ENCODE measurements at places on chromosomes 1 and 21.
A peak's percentile ranks its signal among the peaks of the same experiment; 100 is the strongest.

- no peak for DNase-seq
Observed at GRCh38 chr1:48738356-48738755, 38.3 kb downstream of the BEND5 start.

GRCh38 chr1:209490013-209490412 lies 93.5 kb upstream of the CAMK1G start:
- DNase-seq, result peak; percentile 60

- no peak for DNase-seq
Observed at GRCh38 chr1:224825525-224826000, 103.9 kb upstream of the DNAH14 start.

GRCh38 chr1:47527653-47528272 lies 89.9 kb downstream of the FOXD2 start:
- no peak for DNase-seq

DNA sequence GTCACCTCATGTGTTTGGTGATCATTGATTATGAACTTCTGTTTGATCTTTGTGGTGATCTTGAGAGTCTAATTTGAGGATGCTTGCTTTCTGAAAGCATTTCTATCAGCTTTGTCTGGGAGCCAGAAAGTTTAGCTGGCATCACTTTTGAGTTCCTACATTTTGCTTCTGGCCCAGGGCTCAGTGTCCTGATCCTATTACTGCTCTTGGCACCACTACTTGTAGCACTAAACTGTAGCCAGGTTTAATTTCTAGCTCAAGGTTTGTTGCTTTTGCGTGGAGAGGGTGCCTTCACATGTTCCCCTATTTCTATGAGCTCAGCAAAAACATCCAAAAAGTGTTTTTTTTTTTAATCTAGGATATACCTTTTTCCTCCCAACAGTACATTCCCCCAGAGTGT lies 9.3 kb downstream of the TTC3 start:
- no peak for DNase-seq

- no peak for DNase-seq
Observed at GRCh38 chr1:226778657-226779058, 39.6 kb upstream of the ITPKB start.

DNA sequence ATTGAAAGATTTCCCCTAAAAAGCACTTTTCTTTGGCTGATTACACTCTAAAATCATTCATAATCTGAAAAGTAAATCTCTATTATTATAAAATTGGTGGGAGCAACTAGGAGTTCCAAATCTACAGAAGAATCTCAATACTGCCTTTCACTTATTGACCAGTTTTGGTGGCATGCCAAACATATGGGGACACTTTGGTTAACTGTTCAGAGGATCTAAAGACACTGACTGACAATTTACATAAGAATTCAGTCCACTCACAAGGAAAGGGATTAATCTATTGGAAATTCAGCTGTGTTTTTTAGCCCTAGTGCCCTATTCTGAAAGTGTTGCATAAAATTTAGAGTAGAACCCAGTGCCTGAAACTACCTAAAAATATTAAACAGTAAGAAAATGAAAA lies 113.6 kb downstream of the LRRC40 start:
- DNase-seq, result no peak

DNA sequence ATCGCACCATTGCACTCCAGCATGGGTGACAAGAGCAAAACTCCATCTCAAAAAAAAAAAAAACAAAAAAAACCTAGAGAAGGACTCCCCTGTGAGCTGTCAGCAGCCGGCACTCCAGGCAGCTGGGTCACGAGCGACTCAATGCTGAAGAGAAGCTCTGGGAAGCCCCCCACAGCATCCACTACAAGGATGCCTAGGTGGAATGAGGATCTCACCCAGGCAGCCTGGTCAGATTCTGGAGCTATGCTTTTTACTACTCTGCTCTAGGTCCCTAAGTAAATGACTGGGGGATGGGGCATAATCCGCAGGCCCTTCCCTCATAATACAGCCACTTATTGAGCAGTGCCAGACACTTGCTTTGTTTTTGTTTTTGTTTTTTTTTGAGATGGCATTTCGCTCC lies 6.6 kb downstream of the BMP8B start:
- no peak for DNase-seq

DNA sequence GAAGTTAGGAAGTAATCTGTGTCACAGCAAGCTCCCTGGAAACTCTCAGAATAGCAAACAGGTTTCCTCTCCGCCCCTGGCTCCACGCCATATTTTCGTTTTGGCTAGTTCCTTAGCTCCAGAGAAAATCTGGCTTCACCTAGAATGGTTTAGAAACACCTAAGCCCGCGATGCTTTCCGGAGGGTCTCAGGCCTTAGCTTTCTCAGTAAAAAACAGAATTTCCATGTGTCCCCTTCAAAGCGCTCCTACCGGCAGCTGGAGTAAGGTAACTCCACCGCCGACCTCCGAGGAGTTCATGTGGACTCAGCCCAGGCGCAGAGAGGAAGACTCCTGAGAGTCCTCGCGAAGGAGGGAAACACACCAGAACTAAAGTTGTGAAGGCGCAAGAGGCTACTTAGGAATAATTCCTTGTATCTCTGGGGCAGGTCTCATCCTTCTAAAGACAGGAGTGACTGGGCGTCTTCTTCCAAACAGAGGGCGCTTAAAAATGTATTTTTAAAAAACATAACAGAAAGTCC lies 406 bp downstream of the KIAA0040 start:
- peak; percentile 59 for DNase-seq

DNA sequence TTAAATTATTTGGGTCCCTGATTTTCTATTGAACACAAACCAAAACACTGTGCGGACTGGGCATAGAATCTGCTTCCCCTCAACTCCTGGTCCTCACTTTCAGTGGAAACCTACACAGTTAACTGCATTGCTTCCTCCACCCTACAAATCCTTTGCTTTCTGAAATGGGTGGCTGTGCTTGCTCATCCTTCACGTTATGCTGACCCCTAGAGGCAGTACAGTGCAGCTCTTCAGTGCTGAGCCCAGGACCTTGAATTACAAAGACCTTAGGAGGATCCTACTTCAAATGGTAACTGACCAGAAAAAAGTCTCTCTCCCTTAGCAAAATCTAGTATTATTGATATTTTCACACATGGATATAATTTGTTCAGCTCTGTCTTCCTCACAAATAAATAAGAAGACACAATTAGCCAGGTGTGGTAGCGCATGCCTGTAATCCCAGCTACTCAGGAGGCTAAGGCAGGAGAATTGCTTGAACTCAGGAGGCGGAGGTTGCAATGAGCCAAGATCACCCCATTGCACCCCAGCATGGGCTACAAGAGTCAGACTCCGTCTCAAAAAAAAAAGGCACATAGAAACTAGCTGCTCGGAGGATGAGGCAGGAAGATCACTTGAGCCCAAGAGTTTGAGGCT lies 63.4 kb upstream of the L1TD1 start:
- DNase-seq, result peak; percentile 43

DNA sequence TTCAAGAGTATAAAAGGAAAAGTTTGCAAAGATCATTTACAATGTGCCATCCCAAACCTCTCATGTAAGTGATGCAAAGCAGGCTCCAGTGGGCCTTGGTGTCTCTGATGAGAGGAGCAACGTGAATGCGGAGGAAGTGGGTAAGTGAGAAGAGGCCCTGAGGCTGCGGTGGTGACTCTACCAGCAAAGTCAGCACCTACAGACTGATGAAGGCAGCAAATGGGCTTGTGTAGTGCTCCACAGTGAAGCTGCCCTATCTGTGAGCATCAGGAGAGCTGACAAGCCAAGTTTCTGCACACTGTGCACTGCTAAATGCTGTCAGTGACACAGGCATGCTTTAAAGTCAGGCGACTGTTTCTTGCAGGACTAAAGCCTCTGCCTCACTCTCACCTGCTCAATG lies 15.6 kb upstream of the RAP1A start:
- DNase-seq, result no peak

GRCh38 chr1:229372251-229372650 lies 29.4 kb upstream of the CCSAP start:
- no peak for DNase-seq

- DNase-seq, result no peak
Observed at GRCh38 chr21:44487831-44488230, 32.5 kb downstream of the LRRC3 start.

GRCh38 chr1:115643225-115643624 lies 1.5 kb downstream of the VANGL1 start:
- DNase-seq, result no peak

DNA sequence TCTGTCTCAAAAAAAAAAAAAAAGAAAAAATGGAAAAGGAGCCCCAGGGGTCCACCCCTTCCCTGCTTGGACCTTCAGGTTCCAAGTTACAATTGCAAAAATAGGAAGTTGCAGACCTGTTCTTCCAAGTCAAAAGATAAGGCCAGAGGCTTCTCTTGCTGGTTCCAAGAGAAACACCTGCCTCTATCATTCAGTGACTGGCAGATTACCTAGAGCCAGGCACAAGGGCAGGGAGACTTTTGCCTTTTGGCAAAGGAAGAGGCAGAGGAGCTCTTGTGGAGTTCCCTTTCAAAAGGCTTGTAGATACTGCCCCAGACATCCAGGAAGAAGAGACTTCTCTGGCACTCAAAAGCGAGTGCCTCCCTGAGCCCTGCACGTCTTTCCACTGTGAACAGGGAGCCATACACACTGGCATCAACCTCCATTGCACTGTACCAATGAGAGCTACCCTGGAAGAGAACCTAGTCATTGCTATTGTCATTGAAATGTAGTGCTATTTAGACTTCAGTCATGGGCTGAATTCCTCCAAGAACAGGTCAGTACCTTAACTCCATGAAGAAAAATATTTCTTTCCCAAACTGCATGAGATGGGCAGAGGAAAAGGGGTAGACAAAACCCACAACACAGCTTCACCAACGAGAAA lies 91.2 kb downstream of the LMX1A start:
- DNase-seq, result no peak

DNA sequence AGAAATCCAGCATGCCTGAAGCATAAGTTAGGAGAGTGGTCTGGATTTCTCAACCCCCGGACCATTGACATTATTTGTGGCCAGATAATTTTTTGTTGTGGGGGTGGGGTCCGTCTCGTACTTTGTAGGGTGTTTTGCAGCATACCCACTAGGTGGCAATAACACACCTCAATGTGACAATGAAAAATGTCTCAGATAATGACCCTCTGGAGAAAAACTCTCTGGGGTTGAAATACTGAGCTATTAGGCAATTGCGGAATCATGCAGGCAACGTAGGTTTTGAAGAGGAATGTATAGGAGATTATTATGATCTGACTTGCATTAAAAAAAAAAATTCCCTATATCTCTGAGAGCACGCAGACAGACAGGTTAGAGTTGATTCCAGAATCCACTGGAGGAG lies 25.3 kb upstream of the RRP15 start:
- DNase-seq, result peak; percentile 17

DNA sequence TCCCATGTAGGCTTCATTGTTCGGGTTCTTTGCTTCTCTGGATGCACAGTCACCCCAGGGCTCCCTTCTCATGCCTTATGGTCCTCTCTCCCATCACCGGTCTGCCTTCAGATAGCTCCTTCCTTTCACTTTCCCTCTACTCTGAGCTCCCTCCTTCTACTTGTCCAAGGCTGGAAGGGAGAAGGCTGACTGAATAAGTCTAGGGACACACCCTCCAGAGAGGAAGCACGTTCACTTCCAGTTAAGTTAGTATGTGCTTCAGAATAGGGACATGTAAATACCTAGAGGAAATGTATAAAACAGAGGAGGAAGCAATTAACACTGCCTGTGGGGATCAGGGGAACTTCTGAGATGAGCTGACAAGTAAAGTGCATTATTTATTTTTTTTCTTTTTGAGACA lies 23.5 kb downstream of the CXADR start:
- no peak for DNase-seq

GRCh38 chr1:10510520-10511493 lies 36.1 kb downstream of the PEX14 start:
- DNase-seq, result no peak

GRCh38 chr1:66505671-66506392 lies 28.1 kb upstream of the SGIP1 start:
- DNase-seq, result no peak

- DNase-seq, result no peak
Observed at GRCh38 chr1:21065851-21066250, 110.8 kb downstream of the EIF4G3 start.

DNA sequence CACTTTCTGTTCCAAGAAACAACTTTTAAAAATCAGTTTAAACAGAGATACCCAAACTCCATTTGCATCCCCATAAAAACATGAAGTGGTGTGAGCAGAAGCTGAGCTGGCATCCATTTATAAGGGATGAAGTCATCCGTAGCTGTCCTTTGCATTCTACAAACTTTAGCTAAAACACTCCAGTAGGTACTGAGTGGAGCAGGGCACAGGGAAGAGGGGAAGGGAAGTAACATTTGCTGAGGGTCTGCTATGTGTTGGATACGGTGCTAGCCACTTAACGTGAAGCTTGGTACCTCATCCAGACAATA lies 32.9 kb downstream of the VWA5B1 start:
- no peak for DNase-seq

DNA sequence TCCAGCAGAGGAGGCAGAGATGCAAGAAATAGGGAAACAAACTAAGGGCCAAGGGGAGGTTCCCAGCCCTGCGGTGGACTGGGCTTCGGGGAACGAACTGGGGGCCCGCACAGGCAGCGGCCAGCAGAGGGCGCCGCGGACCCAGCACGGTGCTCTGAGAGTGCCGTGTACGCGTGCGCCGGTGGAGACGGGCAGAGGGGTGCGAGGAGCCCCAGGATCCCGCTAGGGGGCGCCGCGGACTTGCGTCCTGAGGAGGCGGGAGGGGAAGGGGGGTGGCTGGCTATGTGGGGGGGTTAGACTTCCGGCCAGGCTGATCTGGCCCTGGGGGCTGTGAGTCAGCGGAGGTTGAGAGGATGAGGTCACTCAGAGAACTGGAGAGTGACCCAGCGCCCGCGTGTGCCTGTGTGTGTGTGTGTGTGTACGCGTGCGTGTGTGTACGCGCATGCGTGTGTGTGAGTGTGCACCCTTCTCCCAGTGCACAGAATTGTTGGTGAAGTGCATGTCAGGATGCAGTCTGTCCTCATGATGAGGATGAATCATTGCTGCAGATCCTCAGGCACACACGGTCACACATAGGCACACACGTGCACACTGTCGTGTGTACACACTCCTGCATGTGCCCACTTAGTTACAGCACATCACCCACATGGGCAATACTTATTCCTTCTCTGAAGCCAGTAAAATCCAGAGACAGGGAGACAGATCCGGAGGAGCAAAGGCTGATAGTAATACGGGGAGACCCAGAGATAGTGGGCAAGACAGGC lies 17.0 kb downstream of the NES start:
- peak; percentile 94 for DNase-seq

DNA sequence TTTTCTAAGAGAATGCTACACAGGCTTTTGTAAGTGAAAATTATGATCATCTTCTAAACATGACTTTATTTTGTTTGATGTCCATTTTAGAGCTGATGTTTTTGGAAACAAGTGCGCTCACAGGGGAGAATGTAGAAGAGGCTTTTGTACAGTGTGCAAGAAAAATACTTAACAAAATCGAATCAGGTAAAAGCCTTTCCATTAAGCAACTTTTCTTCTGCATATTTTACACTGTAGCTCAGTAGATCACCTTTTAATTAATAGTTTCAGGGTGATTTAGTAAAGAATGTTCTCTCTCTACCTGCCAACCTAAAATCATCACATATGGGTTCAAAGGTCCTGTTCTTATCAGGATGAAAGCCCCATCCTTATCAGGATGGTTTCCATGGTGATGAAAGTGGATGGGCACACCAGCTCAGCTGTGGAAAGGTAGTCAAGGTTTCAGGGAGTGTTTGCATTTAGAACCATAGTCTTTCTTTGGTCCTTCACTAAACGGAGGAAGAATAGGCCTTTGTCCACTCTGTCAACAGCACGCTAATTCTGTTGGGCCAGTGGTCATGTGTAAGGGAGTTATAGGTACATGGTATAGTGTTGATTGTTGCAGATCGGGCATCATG lies 28.1 kb downstream of the RAB4A start:
- no peak for DNase-seq

All from NCI-H1417 (cell line).